KG1 (cell line): ENCODE measurements at places on chromosomes 12 and 14.
A peak's percentile ranks its signal among the peaks of the same experiment; 100 is the strongest.

- peak; percentile 90 for DNase-seq
Observed at GRCh38 chr14:70886421-70887206, 20.6 kb upstream of the PCNX1 start.

GRCh38 chr12:92597997-92598396 lies 104.8 kb upstream of the PLEKHG7 start:
- DNase-seq: no peak

DNA sequence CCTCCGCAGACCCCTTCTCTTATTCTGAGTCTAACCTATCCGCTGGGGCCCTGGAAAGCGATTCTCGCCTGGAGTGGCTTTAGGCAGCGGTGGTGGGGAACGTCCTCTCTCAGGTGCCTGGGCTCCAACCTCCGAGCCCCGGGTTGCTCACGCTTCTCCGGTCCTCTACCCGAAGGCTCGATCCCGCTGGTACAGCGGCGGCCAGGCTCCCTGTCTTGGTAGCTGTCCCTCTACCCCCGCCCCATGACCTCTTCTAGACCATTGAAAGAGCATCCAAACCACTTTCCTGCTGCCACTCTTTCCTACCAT lies 505 bp upstream of the HEBP1 start:
- no peak for DNase-seq

DNA sequence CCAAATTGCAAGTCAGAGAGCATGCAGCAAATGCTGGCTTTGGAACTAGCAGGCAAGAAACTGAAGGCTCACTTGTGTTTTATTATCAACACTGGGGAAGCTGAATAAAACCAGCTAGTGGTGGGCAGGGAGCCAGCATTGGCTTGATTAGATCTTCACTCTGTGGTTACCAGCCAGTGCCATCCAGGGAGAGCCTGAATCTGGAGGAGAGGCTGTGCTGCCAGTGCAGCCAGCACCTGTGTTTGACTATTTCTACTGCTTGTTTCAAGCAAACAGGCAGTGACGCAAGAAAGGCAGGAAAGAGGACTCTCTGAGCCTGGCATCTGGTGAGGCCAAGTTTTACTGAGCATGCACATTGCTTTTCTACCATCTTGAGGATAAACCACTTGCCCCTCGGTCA lies 247.0 kb downstream of the PHLDA1 start:
- DNase-seq: peak; percentile 39

DNA sequence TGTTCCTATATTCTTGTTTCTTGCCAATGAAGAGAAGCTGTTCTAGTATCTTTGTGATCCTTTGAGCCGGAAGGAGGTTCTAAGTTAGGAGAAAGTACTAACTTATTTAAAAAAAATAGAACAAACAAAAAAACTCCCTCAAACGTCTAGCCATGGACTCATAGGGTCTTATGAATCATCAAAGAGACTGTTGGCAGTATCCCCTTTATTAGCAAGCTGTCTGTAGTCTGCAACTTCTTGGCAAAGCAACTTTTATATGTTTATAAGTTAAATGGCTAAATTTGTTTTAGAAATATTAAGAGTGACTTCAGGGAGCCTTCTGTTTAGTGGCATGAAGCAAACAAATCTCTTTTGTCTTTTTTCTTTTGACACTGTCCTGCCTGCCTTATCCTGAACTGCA lies 291.9 kb downstream of the FUT8 start:
- DNase-seq: no peak

DNA sequence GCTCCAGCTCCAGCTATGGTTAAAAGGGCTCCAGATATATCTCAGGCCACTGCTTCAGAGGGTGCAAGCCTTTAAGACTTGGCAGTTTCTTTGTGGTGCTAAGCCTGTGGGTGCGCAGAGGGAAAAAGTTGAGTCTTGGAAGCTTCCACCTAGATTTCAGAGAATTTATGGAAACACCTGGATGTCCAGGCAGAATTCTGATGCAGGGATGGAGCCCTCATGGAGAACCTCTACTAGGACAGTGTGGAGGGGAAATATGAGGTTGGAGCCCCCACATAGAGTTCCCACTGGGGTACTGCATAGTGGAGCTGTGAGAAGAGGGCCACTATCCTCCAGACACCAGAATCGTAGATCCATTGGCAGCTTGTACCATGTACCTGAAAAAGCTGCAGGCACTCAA lies 69.9 kb downstream of the SDR9C7 start:
- DNase-seq: no peak

- DNase-seq: no peak
Observed at GRCh38 chr12:46977871-46978375, 101.5 kb upstream of the PCED1B start.

DNA sequence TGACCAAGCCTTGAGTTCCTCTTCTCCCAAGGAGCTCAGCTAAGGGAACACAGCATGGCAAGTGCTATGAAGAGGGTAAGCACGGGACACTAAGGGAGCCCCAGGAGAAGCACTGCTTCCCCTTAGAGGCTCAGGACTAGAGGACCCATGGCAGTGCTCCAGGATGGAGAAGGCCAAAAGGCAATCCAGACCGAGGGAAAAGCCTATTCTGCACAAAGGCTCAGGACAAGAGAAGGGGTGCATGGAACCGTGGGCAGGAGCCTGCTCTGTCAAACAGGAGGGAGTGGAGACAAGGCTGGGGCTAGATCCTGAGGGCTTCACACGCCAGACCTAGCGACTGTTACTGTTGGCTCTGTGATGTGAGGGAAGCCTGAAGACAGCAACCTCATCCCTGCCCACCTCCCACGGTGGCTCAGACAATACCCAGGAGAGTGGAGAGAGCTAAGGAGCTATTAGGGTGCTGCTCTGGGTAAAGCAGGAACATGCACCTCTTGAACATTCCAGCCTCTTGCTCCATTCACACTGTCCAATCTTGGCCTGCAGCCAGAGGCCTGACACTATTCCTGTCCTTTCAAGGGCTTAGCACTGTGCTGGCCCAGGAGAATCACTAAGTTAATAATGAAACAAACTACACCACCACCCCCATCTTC lies 24.2 kb downstream of the OTUB2 start:
- DNase-seq: no peak

GRCh38 chr14:85788470-85789233 lies 258.7 kb downstream of the FLRT2 start:
- no peak for DNase-seq

GRCh38 chr12:112303004-112303403 lies 79.2 kb downstream of the HECTD4 start:
- DNase-seq: no peak

GRCh38 chr14:32683679-32684078 lies 255.0 kb upstream of the NPAS3 start:
- DNase-seq: no peak

- no peak for DNase-seq
Observed at GRCh38 chr14:86858591-86858990, 1134.4 kb downstream of the GALC start.

- DNase-seq: no peak
Observed at GRCh38 chr12:131132118-131132892, 178.6 kb downstream of the ADGRD1 start.

DNA sequence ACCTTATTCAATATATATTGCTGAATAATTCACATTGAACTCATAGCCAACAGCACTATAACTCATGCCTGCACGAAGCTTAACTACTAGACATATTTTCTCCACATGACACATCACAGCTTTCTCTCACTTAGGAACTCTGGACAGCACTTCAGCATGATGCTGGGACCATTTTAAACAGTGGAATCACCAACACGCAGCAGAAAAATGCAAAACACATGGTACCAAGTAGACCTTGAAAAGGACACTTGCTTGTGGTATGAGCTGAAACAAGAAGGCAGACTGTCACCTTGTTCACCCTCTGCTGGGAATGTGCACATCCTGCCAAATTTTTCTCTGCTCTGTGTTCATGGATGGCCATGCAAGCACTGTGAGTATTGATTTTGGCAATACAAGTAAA lies 34.8 kb upstream of the CD9 start:
- no peak for DNase-seq

GRCh38 chr12:120879102-120879501 lies 25.1 kb downstream of the SPPL3 start:
- DNase-seq: no peak

GRCh38 chr12:124740691-124741137 lies 123.0 kb downstream of the SCARB1 start:
- no peak for DNase-seq

GRCh38 chr12:130800312-130800711 lies 38.7 kb downstream of the STX2 start:
- no peak for DNase-seq

- DNase-seq: no peak
Observed at GRCh38 chr12:108685469-108686260, 45.7 kb downstream of the CORO1C start.

DNA sequence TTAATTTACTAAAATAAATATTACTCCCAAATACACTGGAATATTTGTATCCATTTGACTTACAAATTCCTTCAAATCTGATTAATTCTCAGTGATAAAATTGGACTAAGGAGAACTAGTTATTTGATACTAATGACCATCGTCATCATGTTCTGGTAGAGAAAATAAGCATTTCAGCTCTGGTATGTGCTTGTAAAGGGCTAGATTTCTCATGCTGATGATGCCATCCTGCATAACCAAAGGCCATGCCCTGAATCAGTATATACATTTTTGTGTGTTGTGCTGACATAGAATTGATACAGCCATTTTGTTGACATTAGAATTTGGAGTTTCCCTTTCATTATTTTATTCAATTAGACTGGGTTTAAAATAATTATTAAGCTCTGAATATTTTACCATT lies 148.9 kb downstream of the PCNX1 start:
- no peak for DNase-seq

- no peak for DNase-seq
Observed at GRCh38 chr14:26218861-26219260, 379.0 kb downstream of the NOVA1 start.

- DNase-seq: no peak
Observed at GRCh38 chr12:65961190-65962035, 137.1 kb downstream of the HMGA2 start.

DNA sequence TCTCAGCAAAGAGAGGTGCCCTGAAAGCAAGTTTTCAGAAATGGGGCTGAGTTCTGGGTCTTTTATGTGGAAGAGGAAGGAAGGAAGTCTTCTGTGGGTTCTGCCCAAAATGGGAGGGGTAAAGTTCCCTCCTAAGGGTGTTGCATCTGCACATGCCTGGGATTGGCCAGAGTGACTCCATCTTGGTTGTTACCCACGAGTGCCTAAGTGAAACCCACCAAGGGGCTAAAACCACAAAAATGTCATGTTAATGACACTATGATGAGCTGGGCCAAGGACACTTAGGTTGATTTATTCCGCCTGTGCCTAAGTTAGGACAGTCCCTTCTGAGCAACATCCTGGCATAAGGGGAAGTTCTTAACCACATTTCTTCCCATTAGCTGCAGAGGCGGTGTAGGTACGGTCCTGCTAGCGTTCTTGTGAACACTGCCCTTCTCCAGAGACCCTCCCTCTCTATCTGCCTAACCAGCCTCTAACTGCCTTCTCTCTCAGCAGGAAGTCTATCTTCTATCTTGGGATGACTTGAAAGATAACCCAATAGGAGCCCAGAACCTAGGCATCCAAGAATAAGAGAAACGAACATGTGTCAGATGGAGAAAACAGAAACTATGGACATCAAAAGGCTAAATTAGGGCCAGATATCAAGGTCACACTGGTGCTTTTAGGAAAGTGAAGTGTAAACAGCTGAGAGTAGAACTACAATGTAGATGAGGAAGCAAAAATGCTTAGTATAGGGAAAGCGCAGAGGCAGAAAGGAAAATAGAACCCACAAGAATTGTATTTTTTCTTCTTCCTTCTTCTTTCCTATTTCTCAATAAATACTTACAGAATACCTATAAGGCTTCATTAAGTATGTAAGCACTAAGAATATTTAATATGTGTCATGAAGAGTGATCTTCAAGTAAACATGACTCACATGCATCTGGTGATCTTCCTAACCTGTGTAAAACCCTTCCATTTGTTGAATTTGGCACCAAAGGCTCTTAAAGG lies 104.2 kb upstream of the AMN1 start:
- DNase-seq: peak; percentile 89

DNA sequence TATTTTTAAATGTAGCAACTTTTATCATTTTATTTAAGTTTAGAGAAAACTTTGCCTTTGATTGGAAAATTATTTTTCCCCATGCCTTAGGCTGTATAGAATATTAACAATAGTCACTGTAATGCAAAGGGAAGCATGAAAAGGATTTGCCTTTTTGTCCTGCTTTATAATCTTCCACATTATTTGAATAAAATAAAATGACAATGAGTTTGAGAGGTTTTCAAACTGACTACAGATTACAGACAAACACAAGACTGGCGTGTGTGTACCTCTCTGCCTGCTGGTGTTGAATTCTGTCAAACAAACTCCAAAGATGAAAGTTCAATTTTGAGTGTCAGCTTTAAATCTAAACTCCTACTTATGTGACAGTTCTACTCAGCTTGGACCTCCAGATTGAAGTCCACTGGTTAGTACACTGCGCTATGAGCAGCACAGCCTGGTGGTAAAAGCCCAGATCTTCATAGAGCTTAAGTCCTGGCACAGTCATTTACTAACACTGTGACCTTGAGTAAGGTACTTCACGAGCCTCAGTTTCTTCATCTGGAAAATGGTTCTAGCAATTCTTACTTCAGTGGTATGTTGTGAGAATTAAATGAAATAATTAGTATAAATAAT lies 98.3 kb upstream of the CPNE8 start:
- DNase-seq: no peak

GRCh38 chr14:26577711-26578110 lies 20.1 kb downstream of the NOVA1 start:
- DNase-seq: no peak

- DNase-seq: no peak
Observed at GRCh38 chr14:34257505-34257904, 204.5 kb downstream of the SPTSSA start.

- no peak for DNase-seq
Observed at GRCh38 chr14:31988244-31988643, 88.9 kb upstream of the ARHGAP5 start.

DNA sequence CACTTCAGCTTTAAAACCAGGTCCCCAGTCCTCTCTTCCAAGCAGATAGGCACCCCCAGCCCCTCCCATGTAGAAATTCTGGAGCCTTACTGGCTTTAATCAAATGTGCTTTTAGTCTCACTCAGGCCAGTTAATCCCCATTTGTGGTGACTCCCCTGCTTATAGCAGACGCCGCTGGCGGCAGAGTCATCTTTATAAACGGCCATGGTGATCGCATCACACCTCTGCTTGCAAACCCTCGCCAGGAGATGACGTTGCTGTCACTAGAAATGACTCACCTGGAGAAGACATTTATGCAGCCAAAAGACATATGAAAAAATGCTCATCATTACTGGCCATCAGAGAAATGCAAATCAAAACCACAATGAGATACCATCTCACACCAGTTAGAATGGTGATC lies 369.3 kb downstream of the VRK1 start:
- no peak for DNase-seq

GRCh38 chr12:3730111-3730510 lies 22.8 kb downstream of the CRACR2A start:
- no peak for DNase-seq

- no peak for DNase-seq
Observed at GRCh38 chr12:51388846-51389245, 2.4 kb downstream of the GALNT6 start.
